NCI-H1048 (cell line): ENCODE measurements at places on chromosomes 5 and 9.

DNA sequence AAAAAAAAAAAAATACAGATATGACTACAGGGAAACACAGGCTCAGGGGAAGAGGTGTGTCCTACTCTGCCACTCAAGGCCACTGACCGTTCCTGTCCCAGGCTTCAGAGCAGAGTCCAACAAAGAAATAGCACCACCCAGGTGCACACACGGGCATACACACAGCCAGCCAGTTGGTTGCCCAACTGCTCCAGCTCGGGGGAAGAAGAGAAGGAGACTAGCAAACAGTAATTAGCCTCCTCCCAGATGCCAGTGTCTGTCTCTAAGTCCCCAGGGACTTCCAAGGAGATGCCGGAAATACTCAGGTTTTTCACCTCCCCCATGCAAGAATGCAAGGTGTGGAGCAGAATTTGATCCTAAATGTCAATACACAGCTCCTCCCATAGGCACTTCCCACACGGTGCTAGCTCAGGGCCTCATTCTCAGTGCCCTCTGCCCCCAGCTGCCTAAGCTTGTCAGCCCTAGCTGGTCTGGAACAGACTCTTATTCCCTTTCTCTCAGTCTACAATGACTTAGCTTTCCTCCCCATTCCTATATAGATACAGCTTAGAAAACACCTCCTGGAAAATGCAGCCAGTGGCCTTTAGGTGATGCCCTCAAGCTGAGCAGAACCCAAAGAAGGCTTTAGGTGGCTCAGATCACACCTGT is 1.7 kb downstream of the MYORG start:
- no peak for DNase-seq

DNA sequence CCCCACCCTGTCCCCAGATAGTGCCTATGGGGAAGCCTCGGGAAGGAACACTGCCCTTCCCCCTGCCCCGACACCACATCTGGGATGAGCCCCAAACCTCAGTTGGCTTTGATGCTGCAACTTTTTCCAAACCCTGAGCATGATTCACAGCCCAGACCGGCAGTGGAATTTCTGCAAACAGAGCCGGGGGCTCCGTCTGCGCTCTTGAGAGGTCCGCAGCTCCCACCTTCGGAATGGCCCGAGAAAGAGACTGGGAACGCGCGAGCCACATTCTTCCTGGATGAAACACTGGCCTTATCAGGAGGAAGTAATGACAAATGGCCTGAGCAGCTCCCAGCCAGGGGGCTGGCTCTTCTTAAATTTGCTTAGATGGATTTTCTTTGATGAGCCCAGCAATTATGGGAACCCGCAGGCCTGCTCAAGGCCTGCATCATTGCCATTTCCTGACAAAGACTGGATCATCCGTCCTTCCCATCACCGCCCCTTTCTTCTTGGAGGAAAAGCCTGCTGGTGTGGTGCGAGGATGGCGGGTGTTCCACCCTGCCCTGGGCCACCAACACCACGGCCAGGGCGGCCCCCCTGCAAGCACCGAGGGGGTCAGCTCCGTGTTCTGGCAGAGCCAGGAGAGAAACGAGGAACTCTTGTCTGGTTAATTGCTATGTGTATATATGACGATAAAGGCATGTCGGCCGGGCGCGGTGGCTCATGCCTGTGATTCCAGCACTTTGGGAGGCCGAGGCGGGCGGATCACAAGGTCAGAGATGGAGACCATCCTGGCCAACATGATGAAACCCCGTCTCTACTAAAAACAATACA is 38.8 kb upstream of the COL5A1 start:
- DNase-seq = no peak

DNA sequence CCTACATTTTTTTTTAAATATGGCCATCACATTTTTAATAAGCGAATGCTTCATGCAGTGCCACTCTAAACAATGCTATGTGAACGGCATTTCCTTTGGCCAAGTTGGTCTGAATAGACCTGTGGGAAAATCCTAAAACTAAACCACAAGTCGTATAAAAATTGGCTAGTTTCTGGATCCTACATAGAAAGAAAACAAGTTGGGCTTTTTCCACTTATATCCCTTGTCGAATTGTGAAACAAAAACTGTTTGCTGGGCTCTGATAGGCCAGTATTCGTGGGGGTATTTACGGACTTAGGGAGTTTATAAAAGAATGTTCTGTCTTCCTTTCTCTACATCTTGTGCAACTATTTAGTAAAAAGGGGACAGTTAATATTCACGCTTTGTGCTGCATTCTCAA is 153.1 kb upstream of the KLF9 start:
- no peak for DNase-seq

DNA sequence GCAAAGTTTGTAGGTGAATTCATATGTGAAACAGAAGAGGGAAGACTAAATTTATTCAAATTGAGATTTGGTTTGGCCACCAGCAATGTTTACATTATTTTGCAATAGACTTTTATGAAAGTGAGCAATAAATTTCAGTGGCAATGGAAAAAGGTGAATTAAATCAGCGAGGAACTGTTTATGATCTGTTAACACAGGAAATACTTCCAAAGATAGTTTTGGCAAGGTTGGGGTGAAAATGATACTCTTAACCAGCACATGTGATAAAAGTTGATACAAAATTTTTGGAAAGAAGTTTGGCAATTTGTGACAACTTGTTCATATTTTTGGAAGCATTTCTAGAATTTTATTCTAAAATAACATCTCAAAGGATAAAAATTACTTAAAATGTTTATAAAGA is 119.8 kb downstream of the ARHGEF28 start:
- DNase-seq = no peak

DNA sequence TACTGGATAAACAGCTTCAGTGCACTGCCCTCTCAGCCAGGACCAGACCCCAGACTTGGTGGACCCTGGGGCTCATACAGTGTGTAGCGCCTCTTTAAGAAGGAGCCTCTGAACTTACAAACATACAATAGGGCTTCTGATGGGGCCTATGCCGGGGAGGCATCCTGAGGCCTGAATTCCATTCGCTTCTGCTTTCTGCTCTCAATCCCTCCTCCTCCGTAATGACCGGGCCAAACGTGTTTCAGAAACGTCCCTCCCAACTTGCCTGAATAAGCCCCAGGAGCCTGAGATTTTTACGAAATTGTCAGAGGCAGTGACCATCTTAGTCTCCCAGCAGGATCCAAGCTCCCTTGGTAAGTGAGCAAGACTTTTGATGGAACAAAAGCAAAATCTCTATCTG is 128.1 kb upstream of the BOD1 start:
- no peak for DNase-seq

GRCh38 chr5:94433397-94434163 is 184.8 kb downstream of the KIAA0825 start:
- no peak for DNase-seq
